Mucosa of gallbladder (tissue), 1 donor: ENCODE measurements at places on chromosomes 2 and 18. TPM values are rescaled to one million over a fixed set of nuclear protein-coding genes. Genes with fewer than 3 reads are reported as not detected.

- no peak for DNase-seq
These were observed 248.9 kb downstream of the MYCN start for GRCh38 chr2:16189029-16189835.

GRCh38 chr2:164510895-164511294 lies 110.4 kb downstream of the GRB14 start:
- DNase-seq: no peak

DNA sequence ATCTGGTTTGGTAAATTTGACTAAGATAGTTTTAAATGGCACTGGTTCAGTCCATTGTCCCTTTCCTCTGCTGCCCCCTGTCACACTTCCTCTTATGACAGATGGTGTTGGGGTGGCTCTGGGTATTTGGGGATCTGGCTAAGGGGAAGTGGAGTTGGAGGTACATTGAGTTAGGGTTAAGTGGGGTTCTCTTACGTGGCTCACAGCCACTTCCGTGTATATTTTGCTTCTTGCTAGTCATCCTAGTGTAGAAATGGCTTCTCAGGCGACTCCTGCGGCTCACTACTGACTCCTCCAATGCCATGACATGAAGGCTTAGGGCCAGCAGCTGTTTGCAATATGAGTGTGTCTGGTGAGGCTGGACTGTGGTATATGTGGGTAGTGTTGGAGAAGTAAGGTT lies 187.0 kb downstream of the HAUS1 start:
- no peak for DNase-seq

DNA sequence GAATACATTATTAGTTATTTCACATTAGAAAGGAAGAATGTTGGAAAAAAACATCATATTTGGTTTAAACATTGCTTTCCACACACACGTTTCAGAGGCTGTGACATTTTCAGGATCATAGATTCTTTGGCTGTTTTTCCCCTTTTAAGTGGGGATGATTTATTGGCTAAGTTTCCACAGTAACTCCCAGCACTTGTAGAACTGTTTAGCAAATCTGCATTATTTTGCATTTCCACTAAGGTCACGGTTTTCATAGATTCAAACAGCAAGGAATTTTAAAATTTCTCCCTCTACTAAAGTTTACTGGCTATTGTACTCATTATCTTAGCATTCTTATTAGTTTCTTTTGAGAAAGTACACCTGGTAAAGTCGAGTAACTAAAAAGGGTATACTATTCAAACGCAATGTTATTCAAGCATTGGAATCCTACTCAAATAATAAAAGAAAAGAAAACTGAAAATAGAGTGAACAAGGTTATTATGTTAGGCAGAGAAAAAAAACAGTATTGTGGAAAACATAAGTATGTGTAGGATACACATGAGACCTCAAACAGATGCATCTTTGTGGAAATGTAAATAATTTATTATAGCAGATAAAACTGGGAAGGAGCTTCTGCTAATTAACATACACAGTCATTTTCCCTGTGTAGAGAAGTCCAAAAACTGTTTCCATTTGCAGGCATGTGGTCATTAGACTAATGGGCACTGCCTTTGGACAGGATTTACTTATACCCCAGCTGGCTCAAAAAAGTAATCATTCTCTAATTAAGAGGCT lies 633.8 kb downstream of the NRXN1 start:
- no peak for DNase-seq

DNA sequence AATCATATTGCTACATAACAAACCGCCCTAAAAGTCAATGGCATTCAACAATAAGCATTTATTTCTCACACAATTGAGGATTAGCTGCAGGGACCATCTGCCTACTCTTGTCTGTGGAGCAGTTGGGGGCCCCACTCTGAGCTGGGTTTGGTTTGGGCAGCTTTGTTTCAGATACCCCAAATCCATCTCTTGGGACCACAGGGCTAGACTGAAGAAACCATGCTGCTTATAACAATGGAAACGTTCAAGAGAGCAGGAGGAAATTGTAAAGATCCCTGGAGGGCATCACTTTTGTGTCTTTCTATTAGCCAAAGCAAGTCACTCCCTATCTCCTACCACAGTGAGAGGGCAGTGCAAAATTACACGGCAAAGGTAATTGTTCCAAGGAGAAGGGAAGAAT lies 146.5 kb upstream of the MGAT5 start:
- DNase-seq: no peak

FHOD3 gene
- 24.9 TPM for total RNA-seq

- peak; percentile 69 for DNase-seq
These were observed 95.5 kb downstream of the DYSF start for GRCh38 chr2:71548646-71549425.

MDH1B gene
- total RNA-seq: 2.4 TPM

CCDC148 gene
- total RNA-seq: 3.1 TPM

- DNase-seq: no peak
These were observed 108.3 kb upstream of the NRP2 start for GRCh38 chr2:205574001-205574400.

DNA sequence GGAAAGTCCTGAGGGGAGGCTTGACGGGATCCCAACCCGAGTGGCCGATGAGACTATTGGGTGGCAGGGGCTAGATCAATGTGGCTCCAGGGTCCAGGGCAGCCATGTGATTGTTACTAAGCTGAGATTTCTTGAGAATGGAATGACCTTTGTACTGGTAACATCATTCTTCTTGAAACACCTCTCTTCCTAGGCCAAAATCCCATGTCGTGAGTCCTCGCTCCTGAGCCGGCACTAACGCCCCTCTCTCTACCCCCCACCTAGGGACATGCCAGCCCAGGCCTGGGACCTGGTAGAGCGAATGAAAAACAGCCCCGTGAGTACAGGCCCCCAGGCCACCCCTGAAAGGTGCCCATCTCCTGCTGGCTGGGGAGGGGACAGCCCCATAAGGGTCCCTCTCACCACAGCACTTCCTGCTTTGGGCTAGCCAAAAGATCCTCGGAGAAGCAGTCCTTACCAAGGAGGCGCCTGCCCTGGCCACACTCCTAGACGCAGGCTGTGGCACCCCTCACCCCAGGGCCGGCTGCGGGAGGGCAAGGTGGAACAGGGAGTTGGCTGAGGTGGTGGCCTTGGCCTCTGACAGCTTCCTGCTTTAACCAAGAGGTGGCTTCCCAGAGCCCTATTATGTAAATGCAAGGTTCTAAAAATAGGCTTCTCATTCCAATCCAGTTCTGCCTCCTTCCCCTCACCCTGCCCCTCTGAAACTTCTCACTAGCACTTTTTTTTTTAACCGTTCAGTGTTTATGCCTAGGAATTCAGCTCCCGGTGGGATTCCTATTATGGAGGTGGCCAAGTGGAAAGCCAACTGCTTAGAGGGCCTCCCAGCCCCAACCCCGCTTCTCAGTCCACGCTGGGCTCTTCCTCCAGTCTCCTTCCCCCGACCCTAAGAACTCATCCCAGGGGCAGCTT lies 126.6 kb upstream of the PPP1CB start:
- DNase-seq: peak; percentile 86

- no peak for DNase-seq
These were observed 135.2 kb upstream of the RBMS1 start for GRCh38 chr2:160628811-160629210.
